ENCODE measurements at places on chromosomes 1 and 21.

GRCh38 chr1:47584249-47584648 is 146.4 kb downstream of the FOXD2 start:
- DNase-seq, result no peak

DNA sequence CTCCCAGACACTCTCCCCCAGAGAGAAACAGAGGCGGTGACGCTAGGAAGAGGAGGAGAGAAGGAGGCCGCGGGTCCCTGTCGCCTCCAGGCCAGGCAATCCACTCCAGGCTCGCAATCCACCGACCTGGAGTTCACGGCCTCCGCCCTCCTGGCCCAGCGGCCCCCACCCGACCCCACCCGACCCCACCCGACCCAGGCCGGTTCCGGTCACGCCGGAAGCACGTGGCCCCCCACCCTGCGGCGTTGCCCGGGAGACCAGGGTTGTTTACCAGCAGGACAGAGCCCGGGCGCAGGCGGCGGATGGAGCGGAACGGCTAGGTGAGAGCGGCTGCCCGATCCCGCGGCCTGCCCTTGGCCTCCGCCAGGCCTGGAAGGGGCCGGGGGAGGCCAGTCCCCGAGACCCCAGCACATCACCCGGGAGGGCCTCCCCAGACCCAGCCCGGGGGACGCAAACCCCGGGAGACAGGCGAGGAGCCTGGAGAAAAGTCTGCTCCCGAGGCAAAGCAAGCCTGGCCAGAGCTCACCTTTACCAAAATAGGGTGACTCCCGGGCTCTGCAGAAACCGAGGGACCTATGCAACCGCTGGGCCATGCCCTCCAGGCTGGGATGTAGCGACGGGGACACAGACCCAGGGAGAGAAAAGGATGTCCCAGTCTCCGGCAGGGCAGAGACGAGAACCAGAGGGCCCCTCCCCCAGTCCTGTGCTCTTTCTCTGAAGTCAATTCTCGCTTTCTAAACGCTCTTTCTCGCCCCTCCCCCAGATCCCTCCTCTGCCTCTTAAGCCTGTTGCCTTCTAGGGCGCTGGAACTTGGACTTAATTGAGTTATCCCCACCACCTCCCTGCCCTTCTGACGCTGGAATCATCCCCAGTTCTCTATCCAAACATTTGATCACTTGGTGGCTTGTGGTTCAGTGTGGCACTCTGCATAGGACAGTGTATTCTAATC is at the start of the genes PLA2G2C and UBXN10:
PLA2G2C (minus strand) TSS at position 685 of the 949 bp plus-strand sequence. CDS start 9,155 bp downstream, outside the sequence.
UBXN10 (plus strand) TSS at position 263 of the 949 bp plus-strand sequence. CDS start 4,466 bp downstream, outside the sequence.
- DNase-seq, result no peak

GRCh38 chr1:12477936-12478611 is 139.9 kb downstream of the DHRS3 start:
- DNase-seq, result peak; percentile 93

- DNase-seq, result peak; percentile 86
Measured at GRCh38 chr1:54408147-54409066, 2.2 kb upstream of the SSBP3 start.

DNA sequence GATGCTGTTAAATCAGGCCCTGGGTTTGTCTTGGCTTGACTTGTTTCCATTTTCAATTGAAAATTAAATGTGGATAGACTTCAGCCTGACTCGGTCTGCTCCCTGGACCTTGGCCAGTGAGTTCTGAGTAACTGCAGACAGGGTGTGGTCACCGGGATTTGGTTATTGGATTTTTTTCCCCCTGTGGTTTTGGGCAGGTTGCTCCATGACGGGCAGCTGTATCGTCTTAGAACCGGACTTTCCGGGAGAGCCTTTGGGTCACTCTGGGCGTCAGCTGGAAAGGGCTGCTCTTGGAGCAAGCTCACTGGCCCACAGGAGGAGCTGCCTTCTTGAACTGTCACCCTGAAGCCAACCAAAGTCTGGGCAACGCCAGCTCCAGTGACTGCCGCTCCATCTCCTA is 75.0 kb downstream of the CLIC6 start:
- peak; percentile 90 for DNase-seq

DNA sequence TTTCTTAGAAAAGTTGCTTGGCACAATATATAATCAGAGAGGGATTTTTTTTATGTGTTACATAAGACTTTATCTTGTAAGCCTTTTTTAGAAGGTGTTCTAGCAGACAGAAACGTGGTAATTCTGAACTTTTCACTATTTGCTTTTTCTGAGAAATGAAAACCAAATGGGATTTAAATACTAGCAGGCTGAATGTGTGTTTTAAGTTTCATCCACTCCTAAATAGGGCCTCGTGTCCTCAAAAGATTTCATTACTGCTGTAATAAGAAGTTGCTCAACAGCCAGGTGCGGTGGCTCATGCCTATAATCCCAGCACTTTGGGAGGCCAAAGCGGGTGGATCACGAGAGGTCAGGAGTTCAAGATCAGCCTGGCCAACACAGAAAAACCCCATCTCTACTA is 44.7 kb upstream of the FMO2 start:
- DNase-seq, result no peak

DNA sequence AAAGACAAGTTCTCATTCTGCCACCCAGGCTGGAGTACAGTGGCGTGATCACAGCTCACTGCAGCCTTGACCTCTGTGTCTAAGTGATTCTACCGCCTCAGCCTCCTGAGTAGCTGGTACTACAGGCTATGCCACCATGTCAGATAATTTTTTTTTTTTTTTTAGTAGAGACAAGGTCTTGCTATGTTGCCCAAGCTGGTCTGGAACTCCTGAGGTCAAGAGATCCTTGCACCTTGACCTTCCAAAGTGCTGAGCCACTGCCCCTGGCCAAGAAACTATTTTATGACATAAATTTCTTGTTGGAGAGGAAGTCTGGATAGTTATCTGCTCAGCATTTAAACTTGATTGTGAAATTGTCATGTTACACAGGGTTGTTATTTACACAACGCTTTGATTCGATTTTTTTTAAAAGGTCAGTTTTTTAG is 2.1 kb downstream of the SCCPDH start:
- DNase-seq, result no peak

DNA sequence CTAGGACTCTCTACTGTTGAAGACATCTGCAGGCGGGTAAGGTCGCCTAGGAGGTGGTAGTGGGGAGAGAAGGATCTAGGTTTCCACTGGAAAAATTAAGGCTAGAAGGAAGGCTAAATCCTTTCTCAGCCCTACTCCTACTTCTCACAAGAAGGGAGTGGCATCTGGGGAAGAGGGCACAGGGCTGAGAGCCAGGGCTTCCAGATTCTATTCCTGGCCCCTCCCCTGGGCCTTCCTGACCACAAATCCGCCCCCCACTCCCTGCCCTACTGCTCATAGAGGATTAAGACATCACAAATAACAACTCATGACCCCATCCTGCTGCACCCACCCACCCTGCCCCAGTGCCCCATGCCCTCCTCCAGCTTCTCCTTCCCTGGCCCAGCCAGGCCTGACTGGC is 2.5 kb downstream of the PHLDA3 start:
- DNase-seq, result peak; percentile 48

DNA sequence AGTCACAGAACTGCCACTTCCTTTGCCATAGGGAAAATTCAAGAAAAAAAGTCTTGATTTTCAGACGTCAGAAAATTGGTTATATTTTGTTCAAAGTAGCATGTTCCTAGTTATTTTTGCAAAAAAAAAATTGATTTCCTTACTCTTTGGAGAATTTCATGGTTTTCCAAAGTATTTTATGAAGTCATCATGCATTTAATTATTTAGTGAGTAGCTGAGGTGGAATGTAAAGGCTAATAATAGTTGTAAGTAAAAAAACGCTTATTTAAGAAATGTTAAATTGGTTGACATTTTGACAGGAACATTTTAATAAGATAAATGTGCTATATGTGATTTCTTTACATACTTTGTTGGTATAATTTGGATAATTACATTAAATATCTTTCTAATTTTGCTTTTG is 20.8 kb downstream of the TSEN15 start:
- no peak for DNase-seq

Measured in LHCN-M2 (cell line).